Suprapubic skin (tissue), 4 donors: ENCODE measurements at places on chromosomes 3 and 15. TPM values are rescaled to one million over a fixed set of nuclear protein-coding genes. Genes with fewer than 3 reads are reported as not detected.
A peak's percentile ranks its signal among the peaks of the same experiment; 100 is the strongest.

GRCh38 chr3:30639937-30640336 lies 33.5 kb downstream of the TGFBR2 start:
- DNase-seq, result no peak

The PRR20G gene
- not detected for total RNA-seq

- DNase-seq, result no peak
These were observed 10.4 kb downstream of the CLDN11 start for GRCh38 chr3:170429050-170429449.

GRCh38 chr3:41974223-41974622 lies 12.3 kb upstream of the ULK4 start:
- no peak for DNase-seq

DNA sequence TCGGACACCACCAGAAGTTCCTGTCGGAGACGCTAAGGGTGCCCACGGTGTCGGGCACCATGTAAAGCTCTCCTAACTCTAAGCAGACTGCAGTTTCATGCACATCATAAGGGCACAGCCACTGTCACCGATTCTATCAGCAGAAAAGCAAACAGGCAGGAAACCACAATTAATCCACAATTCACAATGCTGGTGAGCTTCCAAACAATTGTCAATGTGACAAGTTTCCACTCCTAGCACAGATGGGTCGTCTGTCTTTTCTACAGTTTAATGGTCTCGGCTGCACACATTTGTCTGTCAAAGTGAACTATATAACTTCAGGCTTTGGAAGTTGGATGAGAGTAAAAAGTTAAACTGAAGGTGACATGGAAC lies 8.8 kb upstream of the OCA2 start:
- DNase-seq, result no peak

The IL1RAP gene
- total RNA-seq, result 29.9 TPM

DNA sequence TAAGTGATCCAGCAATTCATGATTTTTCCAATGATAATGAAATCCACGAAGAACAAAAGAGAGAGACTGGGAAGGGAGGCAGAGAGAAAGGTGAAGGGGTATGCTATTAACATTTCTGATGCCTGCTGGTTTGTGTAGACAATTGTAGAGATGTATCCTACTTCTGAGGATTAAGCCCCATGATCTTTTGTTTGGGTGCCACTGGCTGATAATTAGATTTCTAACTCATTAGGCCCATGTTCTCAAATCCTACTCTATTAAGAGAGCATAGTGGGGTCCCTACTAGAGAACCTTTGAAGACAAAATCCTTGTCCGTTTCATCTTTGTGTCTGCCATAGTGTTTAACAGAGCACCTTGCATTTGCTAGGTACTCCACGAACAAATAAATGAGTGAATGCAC lies 2.7 kb upstream of the GNB4 start:
- DNase-seq, result no peak

The TMEM266 gene
- 2.1 TPM for total RNA-seq

The PCLAF gene
- total RNA-seq, result 13.1 TPM

The TICRR gene
- total RNA-seq, result 0.76 TPM

GRCh38 chr3:152269056-152269830 lies 514 bp downstream of the MBNL1 start:
- DNase-seq, result peak; percentile 81

DNA sequence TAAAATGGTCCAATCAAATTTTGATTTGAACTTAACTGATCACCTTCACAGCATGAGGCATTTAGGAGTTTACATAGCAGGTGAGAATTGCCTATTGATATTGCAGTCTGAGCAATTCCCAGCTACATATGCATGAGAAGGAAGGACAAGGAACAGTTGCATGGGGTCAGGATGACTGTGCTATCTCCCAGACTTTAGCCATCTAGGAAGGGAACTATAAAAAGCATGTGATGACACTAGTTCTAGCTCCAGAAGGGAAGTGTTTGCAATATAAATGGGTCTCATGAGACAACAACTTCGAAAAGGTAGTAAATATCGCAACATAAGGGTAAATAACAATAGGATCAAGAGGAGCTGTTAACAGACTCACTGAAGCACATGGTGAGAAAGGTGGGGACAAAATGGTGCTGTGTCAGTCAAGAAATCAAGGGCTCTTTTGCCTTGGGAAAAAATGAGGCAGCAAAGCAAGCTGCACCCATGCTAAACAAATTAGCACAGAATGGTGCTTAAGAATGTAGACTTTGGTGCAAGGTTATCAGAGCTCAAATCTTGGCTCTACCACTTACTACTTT lies 90.4 kb upstream of the SLC2A2 start:
- DNase-seq, result no peak

The FEZF2 gene
- not detected for total RNA-seq

GRCh38 chr3:185847506-185847905 lies 22.7 kb upstream of the IGF2BP2 start:
- no peak for DNase-seq

- DNase-seq, result no peak
These were observed 9.9 kb upstream of the GRM2 start for GRCh38 chr3:51696954-51697353.

The ADAMTS7 gene
- total RNA-seq, result 1.2 TPM

DNA sequence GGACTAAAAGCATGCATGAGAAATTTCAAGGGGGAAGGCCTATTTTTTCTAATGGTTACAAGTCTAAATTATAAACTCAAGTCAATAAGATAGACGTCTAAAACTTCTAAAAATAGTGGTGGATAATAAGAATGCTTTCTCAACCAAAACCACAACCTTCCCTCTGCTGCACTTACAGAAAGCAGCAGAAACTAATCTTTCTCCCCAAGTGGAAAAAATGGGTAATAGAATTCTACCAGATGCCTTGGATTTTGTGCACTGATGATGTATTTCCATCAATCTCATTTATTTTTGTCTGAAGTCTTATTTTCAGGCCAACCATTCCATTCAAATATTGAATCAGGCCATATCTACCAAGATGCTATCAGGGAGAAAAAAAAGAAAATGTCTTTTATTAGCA lies 344.7 kb downstream of the NEK10 start:
- no peak for DNase-seq

The C2CD4A gene
- total RNA-seq, result 0.45 TPM

DNA sequence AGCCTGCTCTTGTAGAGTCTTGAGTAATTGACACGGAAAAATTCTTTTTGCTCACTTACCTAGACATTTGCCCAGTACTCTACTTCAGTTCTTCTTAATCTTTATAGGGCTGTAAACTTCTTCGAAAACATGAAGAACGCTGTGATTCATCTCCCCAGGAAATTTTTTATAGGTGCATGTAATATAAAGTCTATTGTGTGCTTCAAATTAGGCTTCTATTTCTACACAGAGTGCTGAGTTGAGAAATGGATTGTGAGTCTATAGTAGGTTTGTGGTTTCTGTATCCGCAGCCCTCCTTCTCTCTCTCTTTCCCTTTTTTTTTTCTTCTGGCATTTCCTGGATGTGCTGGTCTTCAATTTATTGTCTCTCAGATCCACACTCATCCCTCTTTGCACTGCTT lies 183.3 kb upstream of the DCBLD2 start:
- DNase-seq, result no peak

The C3orf49 gene
- not detected for total RNA-seq

DNA sequence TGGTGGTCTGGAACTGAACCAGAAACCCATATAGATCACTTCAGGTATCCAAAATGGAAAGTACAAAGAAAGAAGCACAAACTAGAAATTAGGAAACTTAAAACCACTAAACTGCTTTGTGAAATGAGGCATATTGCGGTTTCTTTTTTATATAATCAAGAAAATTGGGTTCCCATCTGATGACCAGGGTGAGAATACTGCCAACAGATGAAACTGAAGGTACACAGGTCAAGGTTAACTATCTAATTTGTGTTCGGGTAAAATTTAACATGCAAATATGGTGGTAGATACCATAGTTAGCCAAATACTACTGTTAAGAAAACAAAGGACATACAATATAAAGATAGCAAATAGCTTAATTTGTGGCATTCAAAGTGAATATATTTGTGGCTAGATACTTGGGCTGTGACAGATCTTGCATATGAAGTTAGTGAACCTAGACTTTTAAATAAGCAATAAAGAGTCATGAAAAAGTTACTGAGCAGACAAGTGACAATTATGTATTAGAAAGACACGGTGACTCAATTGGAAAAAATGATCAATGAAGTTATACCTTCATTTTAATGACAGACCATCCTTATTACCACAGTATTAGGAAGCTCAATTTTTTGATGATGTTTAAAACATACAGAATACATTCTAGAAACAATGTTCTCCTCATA lies 127.4 kb downstream of the NR2E3 start:
- DNase-seq, result no peak

DNA sequence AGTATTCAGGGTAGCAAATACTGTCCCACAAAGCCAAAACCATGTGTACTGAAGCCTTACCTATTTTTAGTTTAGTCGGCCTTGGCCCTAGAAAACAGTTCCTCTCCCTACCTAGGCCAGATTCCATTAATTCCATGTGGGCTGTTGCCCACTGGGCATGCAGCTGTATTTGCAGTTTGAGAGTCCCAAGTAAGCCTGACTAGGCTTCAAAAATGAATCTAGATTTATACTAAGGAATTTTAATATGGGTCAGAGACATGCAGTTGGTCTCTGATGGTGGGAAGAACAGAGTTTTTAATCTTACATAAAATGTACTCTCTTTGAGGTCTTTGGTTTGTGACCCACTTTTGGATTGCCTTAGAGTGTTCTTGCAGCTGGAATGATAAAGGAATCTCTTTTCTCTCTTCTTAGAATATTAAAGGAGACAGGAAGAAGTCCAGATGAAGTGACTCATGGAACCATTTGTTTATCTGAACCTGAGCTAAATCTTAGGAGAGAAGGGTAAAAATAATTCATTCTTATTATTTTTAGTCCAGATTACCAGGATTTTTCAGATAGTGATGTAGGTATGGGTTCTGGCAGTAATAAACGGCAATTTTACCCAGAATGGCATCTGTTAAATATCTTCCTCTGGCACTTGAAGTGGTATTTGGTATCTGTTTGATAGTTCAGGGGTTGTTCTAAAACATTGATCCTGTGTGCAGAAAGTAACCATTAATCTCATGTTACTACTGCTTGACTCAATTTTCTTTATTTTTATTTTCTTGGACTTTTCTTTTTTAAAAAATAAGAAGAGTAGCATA lies 33.8 kb downstream of the GLCE start:
- no peak for DNase-seq

- DNase-seq, result no peak
These were observed 37.3 kb upstream of the ATP10A start for GRCh38 chr15:25900431-25900830.

GRCh38 chr3:15096046-15096445 lies 2.9 kb downstream of the RBSN start:
- DNase-seq, result no peak

The TTC21A gene
- total RNA-seq, result 1.2 TPM

The ACAP2 gene
- 50.9 TPM for total RNA-seq

The FBLN2 gene
- total RNA-seq, result 38.5 TPM

The DAZL gene
- 0.25 TPM for total RNA-seq

DNA sequence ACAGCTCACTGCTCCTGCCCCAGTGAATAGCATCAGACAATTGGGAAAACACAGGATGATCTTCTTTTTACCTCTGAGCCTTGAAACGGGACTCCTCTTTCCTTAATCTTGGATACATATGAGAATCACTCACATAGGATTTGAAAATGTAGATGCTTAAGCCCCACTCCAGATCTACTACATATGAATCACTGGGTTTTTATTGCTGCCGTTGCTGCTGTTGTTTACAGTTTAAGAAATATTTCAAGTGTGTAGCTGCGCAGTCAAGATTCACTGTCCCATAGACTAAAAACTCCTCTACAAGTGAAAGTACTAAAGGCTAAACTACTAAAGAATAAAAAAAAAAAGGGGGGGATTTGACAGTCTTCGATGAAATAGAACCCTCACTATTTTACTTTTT lies 765.9 kb downstream of the NTRK3 start:
- DNase-seq, result no peak

The ROPN1B gene
- total RNA-seq, result 27.6 TPM

- DNase-seq, result no peak
These were observed 271.7 kb upstream of the LRRC3B start for GRCh38 chr3:26350853-26351252.

The LRTM1 gene
- total RNA-seq, result not detected

- DNase-seq, result no peak
These were observed 55.4 kb downstream of the CCDC54 start for GRCh38 chr3:107432646-107433045.

The SLC15A2 gene
- 2.3 TPM for total RNA-seq

DNA sequence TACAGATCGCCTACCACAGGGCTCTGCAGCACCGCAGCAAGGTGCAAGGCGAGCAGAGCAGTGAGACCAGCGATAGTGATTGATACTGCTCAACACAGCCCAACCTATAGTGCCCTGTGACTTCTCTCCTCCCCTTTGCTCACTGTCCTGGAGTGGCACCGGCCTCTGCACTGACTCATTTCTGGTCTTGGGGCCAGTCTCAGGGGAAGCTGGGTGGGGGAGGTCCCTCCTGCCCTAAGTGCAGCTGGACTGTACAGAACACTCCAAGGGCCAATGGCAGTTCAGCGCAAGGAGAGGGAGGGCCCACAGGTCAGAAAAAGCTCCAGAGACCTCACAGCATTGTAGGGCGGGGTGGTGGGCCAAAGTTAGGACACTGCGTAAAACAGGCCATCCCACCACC lies 2.5 kb upstream of the OGG1 start:
- no peak for DNase-seq

The SERINC4 gene
- total RNA-seq, result not detected

The CD47 gene
- total RNA-seq, result 94.4 TPM

- no peak for DNase-seq
These were observed 249.6 kb downstream of the MBNL1 start for GRCh38 chr3:152518346-152518745.

DNA sequence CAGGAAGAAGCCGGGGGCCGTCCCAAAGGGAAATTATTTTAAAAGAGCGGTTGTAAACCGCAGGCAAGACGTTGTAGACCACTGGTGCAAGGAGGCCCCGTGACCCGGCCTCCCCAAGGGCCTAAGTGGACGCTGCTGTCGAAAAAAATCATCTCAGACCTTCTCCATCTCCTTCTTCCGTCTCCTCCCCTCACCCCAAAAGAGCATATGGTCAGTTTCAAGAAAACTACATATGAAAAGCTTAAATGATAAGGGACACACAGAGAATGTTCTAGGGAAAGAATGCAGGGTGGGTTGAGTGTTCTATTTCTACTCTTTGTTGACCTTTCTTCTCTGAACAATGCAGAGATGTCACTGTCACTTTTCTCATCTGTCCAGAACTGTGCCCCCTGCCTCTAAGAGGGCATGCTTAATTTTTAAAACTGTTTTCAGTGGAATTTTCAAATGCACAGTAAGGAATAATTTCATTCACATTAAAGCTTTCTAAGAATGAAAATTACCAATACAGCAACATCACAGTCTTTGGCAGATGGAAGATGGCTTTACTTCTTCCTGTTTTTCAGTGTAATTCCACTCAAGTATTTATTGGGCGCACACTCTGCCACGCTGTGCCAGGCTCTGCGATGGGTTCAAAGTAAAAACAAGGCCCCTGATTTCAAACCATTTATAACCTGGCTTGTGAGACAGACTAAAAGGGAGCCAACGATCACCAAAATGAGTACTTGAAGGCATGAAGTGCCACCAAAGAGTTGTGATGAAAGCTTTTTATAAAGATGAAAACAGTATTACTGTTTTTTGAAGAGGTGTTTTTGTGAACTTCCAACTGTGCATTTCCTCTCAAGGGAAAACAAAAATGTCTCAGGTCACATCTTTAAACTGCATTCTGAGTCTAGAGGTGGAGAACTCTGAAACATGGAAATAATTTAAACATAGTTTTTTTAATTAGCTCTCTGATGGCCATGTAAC lies 891 bp upstream of the TOP2B start:
- no peak for DNase-seq

- DNase-seq, result no peak
These were observed 338.7 kb downstream of the CLSTN2 start for GRCh38 chr3:140273542-140274195.
